ENCODE measurements at places on chromosomes 2 and 18.

DNA sequence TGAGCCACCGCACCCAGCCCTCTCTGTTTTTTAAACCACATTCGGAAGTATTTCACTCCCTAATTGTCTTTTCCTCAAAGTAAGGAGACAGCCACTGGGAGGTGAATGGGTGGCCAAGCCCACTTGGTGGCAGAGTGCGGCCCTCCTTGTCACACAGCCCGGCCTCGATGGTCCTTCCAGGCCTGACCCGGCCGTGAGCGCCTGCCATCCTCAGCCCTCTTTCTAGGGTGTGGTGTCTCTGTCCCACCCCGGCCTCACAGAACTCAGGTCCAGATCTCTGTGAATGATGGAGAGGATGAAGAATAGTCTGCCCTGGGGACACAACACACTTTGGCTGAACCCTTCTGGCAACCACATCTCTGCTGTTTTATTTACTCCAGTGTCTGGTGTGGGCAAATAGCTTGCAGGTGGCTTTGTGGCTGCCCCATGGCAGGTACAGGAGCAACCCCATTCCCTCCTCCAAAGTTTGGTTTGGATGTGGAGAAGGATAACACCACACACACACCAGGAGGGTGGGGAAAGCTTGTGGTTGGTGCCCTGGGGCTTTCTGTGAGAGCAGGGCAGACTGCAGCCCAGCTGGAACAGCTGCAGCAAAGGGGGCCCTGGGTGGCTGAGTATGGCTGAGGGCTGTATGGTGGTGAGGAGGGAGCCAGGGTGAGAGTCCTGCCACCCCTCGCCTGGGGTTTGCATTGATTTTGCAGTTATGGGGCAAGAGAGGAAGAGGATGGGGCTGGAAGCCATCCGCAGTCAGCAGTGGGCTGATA is 88.6 kb downstream of the FAM168B start:
- no peak for DNase-seq

DNA sequence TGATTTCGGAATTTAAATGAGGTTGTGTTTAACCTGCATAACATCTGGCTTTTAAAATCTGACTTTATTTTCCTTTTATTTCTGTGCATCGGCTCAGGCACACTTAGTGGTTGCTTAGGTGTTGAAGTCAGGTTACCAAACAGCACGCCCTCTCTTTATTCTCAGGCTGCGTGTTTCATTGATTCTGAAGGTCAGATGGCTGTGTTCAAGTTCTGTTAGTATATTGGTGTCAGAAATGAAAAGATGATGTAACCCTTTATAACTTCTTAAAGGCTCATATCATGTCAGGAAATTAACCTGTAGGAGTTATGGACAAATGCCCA is 246.5 kb downstream of the LDLRAD4 start:
- DNase-seq = no peak

DNA sequence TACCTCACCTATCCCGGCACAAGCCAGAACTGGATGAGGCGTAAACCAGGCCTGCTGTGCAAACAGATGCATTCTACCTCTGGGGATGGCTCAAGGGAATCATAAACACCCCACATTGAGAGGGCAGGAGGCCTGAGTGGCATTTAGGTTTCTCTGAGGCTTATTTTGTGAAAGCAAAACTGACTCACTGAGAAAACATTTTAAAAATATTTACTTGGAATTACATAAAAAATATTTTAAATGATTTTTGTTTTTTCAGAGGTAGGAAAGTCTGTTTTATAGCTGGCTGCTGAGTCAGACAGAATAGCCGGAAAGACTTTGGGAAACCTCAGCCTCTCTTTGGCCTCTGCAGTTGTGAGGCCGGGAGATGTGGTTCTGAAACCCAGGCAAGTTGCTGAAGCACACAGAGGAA is 244.1 kb downstream of the NCKAP5 start:
- no peak for DNase-seq

GRCh38 chr2:158217593-158217992 is 115.9 kb downstream of the UPP2 start:
- no peak for DNase-seq

GRCh38 chr2:196566961-196567666 is 72.4 kb upstream of the CCDC150 start:
- DNase-seq = no peak

GRCh38 chr2:205766779-205767359 is 84.6 kb downstream of the NRP2 start:
- peak; percentile 12 for DNase-seq

- no peak for DNase-seq
Observed at GRCh38 chr2:215171796-215172195, 33.4 kb upstream of the ABCA12 start.

DNA sequence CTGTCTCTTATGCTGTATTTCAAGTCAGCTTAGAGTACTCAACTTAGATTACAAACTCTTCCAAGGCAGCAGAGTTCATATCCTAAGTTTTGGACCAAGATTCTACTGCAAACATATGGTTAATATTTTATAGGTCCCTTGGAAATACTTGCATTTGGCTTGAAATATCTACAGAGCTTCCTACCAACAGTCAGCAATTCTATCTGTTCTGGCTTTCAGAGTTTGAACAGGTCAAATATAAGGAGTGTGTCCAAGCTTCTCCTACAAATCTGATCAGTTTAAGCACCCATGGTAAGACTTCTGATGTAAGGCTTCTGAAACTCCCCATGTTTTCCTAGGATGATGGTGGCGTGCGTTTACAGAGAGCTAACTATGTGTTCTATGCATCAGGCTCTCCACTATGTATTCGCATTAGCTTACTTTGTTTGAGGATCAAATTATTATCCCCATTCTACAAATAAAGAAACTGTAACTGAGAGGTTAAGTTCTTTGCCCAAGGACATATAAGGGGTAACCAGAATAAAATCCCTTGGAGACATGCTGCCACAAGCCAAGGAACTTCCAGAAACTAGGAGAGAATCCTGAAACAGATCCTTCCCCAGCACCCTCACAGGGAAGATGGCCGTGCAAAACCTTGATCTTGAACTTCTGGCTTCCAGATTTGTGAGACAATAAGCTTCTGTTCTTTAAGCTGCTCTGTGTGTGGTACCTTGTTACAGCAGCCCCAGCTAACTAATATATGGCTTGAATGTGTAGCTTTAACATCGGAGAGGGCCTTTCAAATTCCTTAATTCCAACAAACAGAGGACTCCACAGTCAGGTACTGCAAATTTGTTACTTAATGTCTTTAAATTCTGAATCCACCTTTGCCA is 55.1 kb downstream of the ATP8B1 start:
- DNase-seq = no peak

DNA sequence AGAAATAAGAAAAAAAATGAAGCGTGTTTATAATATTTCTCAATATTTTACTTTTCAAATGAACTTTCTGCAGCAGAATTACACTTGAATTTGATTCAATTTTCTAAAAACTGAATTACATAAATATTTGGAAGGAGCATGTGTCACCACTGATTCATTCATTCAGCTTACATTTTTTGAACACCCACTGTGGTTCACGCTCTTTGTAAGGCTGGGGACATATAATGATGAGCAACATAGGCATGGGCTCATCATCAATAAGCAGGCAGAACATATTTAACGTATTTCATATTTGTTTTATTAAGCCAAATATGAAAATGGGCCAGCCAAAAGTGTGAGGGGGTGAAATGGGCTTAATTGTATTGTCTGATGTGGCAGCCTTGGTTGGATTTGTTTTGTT is 209.1 kb downstream of the CTNNA2 start:
- DNase-seq = no peak

GRCh38 chr2:138503087-138503442 is 1.5 kb downstream of the SPOPL start:
- DNase-seq = no peak

DNA sequence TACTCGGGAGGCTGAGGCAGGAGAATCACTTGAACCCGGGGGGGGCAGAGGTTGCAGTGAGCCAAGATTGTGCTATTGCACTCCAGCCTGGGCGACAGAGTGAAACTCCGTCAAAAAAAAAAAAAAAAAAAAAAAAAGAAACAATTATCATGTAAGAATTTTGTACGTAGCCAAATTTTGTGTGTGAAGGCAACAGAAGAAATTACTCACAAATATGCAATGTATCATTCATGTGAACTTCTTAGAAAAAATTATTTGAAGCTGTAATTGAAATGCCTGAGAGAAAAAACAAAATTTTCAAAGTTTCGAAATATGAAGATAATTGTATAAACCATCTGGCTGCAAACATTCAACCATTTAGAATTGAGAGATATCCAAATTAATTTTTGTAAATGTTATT is 204.8 kb upstream of the PARD3B start:
- DNase-seq = no peak

- DNase-seq = no peak
Observed at GRCh38 chr2:70202236-70202806, 11.5 kb upstream of the C2orf42 start.

GRCh38 chr2:235956281-235956970 is 211.8 kb downstream of the GBX2 start:
- no peak for DNase-seq

DNA sequence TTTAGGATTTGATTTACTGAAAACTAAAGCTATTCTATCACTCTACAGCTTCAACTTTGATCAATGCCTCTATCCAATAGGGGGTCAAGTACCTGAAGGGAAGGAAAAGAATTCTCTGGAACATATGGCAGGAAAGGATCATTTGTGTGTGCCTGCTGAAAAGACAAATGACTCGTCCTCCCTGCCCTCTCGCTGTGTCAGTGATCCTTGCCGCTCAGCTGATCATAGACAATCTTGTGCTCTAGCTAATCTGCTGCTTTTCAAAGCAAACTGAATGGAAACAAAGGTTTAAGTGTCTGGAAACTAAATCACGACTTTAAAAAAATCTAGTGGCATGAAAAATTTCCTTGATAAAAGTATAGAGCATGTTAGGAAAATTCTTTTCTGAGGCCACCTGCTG is 75.6 kb upstream of the CPO start:
- no peak for DNase-seq

DNA sequence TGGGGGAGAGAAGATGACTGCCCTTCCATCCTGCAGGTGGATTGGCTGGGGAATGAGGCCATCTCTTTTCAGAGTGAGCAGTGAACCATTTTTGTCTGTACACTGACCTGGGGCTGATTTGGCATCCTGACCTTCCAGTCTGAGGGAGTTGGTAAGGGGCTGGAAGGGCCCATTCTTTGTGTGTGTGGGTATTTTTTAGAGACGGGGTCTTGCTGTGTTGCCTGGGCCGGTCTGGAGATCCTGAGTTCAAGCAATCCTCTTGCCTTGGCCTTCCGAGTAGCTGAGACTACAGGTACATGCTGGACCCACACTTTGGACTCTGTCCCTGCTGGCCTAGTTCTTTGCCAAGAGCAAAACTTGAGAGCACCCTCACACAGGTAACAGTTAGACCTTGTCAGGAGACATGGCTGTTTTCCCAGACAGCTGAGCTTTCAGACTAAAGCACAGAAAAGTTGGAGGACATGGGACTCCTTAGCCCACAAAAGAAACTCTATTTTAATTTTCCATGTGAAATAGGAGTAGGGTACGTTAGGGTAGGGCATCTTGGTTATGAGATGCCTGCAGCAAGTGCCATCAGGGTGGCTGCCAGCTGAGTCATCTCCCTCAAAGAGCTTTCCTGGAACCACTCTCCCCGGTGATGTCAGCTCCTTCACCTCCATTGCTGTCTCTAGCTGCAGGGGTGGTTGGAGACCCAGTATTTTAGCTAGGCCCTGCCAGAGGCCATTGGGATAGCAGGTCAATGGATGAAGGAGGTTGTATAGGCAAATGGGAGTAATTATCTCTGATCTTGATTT is 60.7 kb downstream of the DGKD start:
- no peak for DNase-seq

DNA sequence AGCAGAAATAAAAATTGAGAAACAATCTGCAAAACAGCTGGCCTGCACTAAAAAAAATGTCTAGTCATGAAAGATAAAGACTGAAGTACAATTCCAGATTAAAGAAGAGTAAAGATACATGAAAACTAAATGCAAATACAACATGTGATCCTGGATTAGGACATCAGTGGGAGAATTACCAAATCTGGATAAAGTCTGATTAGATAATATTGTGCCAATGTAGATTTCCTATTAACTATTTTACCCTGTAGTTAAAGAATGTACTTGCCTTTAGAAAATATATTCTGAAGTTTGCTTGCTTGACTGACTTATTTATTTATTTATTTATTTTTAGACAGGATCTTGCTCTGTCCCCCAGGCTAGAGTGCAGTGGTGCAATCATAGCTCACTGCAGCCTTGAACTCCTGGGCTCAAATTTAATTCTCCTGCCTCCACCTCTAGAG is 58.7 kb downstream of the ASXL2 start:
- DNase-seq = no peak

GRCh38 chr18:13943338-13943737 is 28.0 kb upstream of the MC2R start:
- no peak for DNase-seq

GRCh38 chr2:101736233-101736632 is 38.7 kb downstream of the MAP4K4 start:
- DNase-seq = no peak
